Fibroblast of mammary gland (primary cell): ENCODE measurements at places on chromosomes 1 and 21.

- peak; percentile 92 for DNase-seq
Measured at GRCh38 chr1:36387141-36387949, 1.6 kb upstream of the STK40 start.

GRCh38 chr1:94425821-94426484 is 7.8 kb downstream of the ABCD3 start:
- DNase-seq: no peak

DNA sequence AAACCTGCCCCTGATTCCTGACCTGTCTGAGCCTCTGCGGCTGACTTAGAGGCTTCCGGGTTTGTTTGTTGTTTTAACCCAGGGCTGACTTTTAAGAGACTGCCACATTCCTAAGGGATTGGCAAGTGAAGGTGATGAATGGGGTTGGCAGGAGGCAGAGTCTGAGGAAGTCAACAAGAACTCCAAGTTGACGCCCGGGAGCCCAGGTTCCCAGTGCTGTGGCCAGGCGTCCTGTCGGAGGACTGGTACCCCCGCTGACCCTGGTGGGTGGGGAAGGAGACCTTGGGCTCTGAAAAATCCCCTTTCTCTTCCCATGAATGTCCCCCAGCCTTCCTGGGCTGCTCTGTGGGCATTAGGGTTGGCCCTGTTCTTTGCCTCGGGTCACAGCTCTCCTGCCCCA is 19.7 kb upstream of the EPS8L3 start:
- DNase-seq: peak; percentile 74

DNA sequence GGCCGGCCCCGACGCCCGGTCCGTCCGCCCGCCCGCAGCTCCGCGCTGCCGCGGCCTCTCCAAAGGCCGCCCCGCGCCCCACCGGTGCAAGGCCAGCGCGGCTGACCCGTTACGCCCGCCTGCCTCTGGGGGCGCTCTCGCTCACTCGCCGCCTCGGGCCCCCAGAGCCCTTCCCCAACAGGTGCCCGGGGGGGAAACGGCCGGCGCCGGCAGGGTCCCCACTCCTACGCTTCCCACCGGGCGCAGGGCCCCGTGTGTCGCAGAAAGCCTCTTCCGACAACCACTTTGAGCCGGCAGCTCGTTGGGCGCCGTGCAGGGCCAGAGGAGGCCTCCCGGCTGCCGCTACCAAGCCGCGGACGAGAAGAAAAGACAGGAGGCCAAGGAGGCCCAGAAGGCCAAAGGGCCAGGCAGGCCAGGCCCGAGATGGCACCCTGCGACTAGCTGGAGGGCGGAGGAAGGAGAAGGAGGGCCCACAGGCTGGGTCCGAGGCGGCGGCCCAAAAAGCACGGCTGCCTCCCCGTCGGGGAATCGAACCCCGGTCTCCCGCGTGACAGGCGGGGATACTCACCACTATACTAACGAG is 64.9 kb upstream of the FCGR2A start:
- DNase-seq: peak; percentile 59

GRCh38 chr1:108190686-108191416 is 9.3 kb downstream of the SLC25A24 start:
- no peak for DNase-seq

GRCh38 chr1:6267686-6268322 is 6.9 kb upstream of the GPR153 start:
- peak; percentile 71 for DNase-seq

GRCh38 chr1:231170875-231171274 is 9.0 kb downstream of the TRIM67 start:
- no peak for DNase-seq

DNA sequence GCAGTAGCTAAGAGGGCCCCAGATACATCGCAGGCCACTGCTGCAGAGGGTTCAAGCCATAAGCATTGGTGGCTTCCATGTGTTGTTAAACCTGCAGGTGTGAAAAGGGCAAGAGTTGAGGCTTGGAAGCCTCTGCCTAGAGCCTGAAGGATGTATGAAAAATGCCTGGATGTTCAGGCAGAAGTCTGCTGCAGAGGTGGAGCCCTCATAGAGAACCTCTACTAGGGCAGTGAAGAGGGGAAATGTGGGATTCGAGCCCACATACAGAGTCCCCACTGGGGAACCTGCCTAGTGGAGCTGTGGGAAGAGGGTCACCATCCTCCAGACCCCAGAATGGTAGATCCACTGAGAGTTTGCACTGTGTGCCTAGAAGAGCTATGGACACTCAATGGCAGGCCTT is 30.6 kb upstream of the ADGRL4 start:
- DNase-seq: no peak

- no peak for DNase-seq
Measured at GRCh38 chr1:244062156-244062725, 11.2 kb downstream of the ZBTB18 start.

GRCh38 chr1:8863794-8864233 is 14.7 kb downstream of the ENO1 start:
- DNase-seq: no peak

DNA sequence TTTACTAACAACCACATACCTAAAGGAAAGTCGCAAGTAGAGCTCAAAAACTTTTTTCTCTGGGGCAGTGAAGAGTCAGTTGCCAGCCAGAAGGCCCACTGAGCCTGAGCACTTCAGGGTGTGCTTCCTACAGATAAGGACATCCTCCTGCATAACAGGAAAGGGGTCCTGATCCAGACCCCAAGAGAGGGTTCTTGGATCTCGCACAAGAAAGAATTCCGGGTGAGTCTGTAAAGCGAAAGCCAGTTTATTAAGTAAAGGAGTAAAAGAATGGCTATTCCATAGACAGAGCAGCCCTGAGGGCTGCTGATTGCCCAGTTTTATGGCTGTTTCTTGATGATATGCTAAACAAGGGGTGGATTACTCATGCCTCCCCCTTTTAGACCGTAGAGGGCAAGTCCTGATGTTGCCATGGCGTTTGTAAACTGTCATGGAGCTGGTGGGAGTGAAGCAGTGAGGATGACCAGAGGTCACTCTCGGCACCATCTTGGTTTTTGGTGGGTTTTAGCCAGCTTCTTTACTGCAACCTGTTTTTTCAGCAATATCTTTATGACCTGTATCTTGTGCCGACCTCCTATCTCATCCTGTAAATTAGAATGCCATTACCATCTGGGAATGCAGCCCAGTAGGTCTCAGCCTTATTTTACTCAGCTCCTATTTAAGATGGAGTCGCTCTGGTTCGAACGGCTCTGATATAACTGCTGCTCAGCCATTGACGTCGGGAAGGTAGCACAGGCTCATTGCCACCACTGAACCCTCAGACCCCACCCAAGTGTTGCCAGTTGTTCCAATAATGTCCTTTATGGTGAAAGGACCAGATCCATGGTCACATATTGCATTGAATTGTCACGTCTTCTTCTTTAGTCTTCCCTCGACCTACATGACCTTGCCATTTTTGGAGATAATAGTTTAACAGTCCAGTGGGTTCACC is 96.6 kb upstream of the ERRFI1 start:
- peak; percentile 60 for DNase-seq

- peak; percentile 62 for DNase-seq
Measured at GRCh38 chr21:31656199-31657095, 3.0 kb upstream of the SOD1 start.

DNA sequence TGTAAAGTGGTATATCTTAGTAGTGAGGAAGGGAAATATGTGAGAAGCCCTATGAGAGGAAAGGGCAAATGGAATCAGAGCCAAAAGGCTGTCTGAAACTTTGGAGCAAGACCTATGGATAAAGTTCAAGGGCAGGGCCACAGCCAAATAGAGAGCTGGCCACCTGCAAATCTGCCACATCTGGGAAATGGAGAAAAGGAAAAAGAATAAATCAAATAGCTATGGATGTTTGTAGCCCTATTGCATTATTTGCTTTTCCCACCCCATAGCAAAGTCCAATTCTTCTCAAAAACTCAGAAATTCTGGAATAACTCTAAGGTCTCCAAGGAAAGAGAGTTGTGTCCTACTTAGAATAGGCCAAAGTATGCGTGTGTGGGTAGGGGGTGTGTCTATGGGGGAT is 4.0 kb upstream of the HLX start:
- no peak for DNase-seq

GRCh38 chr1:228860911-228861831 is 125.9 kb downstream of the RHOU start:
- DNase-seq: peak; percentile 83

GRCh38 chr1:2644171-2644570 is 11.4 kb upstream of the MMEL1 start:
- no peak for DNase-seq

DNA sequence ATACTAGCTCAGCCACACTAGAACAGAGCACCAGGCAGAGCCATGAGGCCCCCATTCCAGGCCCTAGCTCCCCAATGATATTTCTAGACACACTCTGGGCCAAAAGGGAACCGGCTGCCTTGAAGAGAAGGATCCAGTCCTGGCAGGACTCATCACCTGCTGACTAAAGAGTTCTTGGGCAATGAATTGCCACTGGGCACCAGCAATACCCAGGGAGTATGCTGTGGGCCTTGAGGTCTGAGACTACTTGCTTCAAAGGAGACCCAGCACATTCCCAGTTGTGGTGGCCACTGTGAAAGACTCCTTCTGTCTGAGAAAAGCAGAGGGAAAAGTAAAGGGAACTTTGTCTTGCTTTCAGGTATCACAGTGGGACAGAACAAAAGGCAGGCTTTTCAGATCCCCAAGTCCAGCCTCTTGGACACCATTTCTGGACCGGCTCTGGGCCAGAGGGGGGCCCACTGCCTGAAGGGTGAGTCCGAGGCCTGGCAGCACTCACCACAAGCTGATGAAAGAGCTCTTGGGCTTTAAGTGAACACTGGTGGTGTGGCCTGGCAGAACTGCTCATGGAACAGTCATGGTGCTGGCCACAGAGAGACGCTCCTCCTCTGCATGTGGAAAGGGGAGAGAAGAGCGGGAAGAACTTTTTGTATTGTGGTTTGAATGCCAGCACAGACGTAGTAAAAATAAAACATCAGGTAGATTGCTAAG is 72.5 kb downstream of the CDC42BPA start:
- peak; percentile 70 for DNase-seq

- DNase-seq: no peak
Measured at GRCh38 chr1:8363767-8364301, 45.9 kb downstream of the SLC45A1 start.

DNA sequence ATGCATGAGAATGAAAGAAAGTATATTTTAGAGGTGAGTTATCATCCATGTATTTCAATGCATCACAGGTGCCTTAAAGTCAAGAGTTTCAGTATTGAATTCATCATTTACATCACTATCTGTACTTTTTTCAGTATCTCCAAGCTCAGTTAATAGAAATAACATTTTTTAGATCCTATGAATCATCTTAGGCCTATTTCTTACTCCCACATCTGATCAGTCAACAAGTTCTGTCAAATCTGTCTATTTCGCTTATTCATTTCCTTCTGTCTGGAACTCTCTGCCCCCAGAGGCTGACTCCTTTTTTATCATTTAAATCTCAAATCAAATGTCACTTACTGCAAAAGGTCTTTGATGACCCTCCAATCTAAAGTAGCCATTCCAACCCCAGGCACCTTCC is 295.2 kb downstream of the LRRC7 start:
- no peak for DNase-seq

DNA sequence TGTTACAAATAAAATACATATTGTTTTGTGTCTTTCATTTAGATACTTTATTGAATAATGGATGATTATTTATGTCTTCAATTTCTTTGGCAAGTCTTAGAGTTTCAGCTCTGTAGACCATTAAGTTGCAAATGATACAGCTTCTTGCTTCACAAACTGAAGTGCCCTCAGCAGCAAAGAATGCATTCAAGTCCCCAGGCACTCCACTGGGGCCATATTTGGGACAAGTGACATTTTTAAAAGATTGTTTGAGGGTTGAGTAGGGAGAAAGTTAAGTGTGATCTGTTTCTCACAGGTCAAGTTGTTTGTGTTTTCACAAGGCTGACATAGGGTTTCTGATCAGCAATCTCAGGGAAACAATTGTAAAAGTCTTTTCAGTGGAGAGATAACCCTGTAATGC is 400.7 kb downstream of the PLA2G4A start:
- no peak for DNase-seq

GRCh38 chr1:156524481-156524869 is 23.9 kb upstream of the MEF2D start:
- DNase-seq: no peak

- no peak for DNase-seq
Measured at GRCh38 chr1:246215510-246215903, 291.6 kb downstream of the SMYD3 start.

DNA sequence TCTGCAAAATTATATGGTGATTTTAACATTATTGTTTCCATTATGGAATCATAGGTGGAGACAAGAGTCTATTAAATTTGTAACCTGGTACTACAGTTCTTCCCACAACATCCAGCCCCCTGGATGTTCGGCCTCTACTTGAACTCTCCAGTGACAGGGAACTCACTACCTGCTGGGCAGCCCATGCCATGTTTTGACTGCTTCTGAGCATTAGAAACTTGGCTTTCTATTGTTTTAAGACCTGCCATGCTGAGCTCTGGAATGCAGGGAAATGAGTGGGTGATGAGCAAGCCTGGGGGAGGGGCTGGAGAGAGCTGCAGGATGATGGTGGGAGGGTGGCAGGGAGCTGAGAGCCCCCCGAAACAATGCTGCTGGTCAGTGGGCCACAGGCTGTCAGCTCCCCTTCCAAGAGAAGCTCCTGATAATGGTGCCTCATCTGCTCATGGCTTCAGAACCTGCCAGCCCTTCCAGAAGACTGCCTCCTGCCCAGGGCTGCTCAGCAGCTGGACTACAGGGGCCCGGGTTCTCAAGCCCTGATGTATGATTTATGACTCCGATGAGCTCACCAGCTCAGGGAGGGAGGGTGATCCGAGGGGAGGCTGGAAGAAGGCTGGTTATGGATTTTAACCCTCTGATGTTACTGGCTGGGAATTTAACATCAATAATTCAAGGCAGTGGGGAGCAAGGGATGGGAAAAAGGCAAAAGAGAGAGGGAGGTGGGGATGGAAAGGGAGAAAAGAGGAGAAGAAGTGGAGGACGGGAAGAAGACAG is 205.0 kb downstream of the HIVEP3 start:
- peak; percentile 86 for DNase-seq

DNA sequence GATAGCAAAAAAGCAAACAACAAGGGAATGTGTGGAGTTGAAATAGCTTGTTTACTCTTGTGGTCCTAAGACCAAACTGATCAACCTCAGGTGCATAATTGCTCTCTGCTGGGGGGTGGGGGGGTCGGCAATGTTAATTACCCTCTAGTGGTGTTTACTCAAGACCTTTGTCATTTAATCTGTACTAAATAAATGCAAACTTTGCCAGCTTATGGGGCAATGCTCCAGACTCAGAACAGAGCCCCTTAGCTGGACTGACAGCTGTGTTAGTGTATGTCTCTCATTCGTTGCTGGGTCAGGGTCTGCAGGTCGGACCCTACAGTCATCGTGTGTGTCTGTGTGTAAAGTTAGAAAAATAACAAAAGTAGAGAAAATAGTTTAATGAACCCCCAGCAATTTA is 7.2 kb upstream of the SLC44A3 start:
- no peak for DNase-seq

GRCh38 chr1:246592695-246593094 is 26.4 kb downstream of the CNST start:
- DNase-seq: peak; percentile 98

GRCh38 chr21:44423941-44424607 is 31.2 kb upstream of the LRRC3 start:
- DNase-seq: no peak
